Fibroblast of skin of right biceps (primary cell): ENCODE measurements at places on chromosomes 16 and 17.

- peak; percentile 23 for DNase-seq
Measured at GRCh38 chr16:47197536-47198179, 53.9 kb upstream of the NETO2 start.

GRCh38 chr16:47716571-47716970, 255.4 kb downstream of the PHKB start:
- peak; percentile 15 for DNase-seq

DNA sequence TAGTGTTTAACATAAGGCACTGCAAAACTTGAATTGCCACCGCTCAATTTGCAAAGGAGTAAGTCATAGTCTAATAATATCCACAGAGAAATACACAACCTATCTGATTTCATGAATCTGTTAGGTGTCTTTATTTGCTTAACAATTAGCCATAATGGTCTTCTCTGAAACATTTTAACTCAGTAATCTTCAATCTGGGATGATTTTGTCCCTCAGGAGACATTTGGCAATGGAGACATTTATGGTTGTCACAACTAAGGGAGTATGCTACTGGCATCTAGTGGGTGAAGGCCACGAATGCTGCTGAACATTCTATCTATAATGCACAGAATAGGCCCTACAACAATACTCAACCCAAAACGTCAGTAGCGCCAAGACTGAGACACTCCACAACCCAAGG, 4.3 kb downstream of the UBE2G1 start:
- no peak for DNase-seq

- no peak for DNase-seq
Measured at GRCh38 chr16:48246066-48246465, 1.3 kb downstream of the ABCC11 start.

- peak; percentile 41 for DNase-seq
Measured at GRCh38 chr16:785563-786535, 2.3 kb downstream of the RPUSD1 start.

DNA sequence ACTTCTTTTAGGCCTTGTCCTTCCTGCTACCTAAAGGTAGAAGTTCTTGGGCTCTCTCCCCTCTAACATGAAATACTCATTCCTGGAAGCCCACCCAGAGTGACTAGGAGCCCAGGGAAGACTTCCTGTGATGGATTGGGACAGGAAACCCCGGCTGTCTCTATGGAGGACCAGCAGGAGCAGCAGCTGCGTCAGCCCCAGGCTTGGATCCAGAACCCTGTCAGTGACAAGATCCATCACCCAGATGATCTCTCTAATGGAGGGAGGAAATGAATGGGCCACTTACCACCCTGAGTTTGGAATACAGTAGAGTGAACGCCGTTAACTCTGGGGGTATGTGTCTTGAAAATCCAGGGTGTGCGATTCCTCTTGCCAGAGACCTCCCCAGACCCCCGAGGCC, 195.7 kb upstream of the WSCD1 start:
- DNase-seq, result peak; percentile 61
